ENCODE measurements at places on chromosomes 3 and 15.

DNA sequence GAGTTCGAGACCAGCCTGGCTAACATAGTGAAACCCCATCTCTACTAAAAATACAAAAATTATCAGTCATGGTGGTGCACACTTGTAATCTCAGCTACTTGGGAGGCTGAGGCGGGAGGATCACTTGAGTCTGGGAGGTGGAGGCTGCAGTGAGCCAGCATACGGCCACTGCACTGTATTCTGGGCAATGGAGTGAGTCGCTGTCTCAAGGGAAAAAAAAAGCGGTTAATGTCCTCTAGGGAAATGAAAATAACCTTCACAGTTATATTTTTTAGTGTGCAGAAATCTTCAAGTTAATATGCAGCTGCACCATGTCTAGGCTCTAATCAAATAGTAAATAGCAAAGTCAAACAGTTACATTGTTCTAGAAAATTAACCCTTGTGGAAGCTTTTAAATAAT lies 14.8 kb downstream of the CEP19 start:
- DNase-seq = no peak

DNA sequence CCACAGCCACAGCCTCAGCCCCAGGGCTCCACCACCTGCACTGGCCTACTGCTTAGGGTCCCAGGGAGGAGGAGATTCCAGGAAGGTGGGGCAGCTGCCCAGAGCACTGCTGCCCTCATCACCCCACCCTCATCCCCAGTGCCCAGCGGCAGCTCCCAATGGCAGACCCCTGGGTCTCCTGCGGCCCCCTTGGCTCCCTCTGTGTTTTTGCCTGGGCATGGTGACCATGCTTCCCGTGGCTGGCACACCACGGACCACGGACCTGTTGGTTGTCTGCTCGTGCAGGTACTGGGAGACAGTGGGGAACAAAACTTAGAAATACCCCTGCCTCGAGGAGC lies 2.7 kb downstream of the CHST13 start:
- DNase-seq = no peak

- no peak for DNase-seq
Observed at GRCh38 chr3:14803981-14804834, 14.6 kb upstream of the FGD5 start.

DNA sequence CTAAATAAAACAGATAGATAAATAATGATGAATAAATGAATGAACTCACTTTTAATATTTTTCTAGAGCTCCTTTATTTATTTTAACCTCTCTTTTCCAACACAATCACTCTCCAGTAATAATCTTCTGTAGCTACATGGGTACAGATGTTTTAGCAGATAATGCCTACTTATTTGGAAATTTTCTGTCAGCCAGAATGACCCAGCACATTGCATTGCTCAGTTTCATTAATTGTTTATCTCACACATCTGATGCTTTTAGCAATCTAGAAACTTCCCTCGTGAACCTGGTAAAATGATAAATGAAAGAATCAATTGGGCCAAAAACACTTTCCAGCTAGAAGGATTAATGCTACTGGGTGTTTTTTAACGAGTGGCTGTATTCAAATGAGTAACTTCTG lies 14.9 kb upstream of the MYH15 start:
- no peak for DNase-seq

DNA sequence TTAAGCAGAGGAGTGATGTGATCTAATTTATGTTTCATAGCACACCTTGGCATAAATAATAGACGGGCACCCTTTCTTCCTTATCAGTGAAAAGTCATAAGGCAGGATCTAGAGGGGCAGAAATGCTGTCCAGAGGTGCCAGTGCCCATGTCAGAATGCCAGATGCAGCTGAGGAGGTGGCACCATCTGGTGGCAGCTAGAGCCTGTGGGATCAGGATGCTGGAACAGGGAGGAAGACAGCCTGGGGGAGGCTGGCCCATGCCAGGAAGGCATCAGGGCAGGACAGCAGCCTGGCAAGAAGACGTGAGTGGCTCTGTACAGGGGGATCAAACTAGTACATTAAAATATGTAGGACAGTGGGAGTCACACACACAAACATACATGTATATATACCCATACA lies 16.5 kb downstream of the MYH15 start:
- no peak for DNase-seq

DNA sequence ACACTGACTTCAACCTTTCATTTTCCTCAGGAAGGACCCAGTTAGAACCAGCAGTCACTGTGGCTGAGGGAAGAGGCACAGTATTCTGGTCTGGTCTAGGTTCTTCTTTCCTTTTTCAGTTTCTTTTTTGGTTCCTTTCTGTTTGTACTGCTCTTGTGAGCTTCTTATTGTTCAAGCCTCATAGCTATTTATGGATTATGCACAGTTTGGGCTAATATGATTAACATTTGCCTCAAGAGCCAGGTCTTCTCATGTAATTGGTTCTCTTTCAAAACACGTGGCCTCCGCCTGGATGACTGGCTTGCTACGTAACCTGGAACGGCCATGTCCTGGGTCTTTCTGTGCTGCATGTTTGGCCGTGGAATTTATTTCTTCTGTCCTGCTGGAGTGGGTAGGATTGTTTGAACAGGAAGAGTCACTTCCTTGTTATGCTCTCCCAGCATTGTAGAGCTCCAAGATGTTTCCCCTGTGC lies 43.3 kb downstream of the RBMS3 start:
- DNase-seq = peak; percentile 44

DNA sequence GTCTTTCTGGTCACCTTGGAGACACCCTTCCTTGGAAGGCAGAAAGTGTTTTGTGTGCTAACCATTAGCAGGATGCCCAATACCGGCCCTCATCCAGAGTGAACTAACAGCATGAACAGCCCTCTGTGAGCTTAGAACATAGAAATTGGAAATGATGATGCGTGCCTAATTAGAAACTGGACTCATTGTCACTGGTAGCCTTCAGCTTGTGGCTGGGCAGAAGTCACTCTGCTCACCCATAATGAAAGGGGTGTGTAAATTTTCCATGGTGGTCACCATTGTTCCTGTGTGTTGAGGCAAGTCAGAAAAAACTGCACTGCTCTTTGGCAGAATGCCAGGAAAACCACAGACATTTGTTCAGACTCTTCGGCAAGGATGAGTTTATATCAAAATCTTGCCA lies 74.7 kb upstream of the CNTN4 start:
- no peak for DNase-seq

GRCh38 chr3:16987141-16987540 lies 102.4 kb downstream of the PLCL2 start:
- DNase-seq = no peak

- peak; percentile 32 for DNase-seq
Observed at GRCh38 chr15:89361451-89362202, 27.0 kb upstream of the POLG start.

- DNase-seq = no peak
Observed at GRCh38 chr15:48086576-48086975, 34.2 kb upstream of the SLC24A5 start.

- peak; percentile 26 for DNase-seq
Observed at GRCh38 chr15:96416934-96417759, 86.6 kb downstream of the NR2F2 start.

- DNase-seq = no peak
Observed at GRCh38 chr3:189188466-189188865, 16.7 kb downstream of the TPRG1 start.

- DNase-seq = no peak
Observed at GRCh38 chr3:143934791-143935190, 36.8 kb upstream of the DIPK2A start.

DNA sequence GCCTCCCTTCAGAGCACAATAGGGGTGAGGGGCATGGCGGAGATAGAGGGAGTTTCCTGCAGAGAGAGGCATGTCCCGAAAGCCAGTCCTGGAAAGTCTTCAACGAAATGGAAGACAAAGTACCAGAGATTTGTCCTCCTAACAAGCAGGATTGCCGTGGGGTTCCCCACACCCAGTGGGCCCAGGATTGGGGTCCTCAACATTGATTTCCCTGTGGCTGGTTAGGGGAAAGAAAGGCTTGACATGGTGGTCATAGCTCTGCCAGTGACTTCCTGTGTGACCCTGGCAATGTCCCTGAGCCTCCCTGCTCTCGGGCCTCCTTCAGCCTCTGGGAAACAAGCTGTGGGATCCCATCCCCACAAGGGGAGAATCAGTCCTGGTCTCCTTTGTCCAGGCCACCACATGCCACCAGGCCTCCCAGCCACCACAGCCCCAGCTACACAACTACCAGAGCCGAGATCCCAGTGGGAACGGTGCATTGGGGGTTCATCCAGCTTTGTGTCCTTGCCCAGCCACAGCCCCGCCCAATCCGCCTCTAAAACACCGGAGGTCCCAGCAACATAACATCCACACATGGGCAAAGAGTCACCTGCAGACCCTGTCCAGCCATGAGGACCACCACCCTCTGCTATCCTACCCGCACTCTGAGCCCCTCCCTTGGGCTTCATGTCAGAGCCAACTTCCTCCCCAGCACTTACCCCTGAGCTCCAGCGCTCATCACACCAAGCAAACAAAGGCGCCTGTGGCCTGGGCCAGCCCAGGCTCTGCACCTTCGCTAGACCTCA lies 63.0 kb downstream of the ADAMTS17 start:
- no peak for DNase-seq

DNA sequence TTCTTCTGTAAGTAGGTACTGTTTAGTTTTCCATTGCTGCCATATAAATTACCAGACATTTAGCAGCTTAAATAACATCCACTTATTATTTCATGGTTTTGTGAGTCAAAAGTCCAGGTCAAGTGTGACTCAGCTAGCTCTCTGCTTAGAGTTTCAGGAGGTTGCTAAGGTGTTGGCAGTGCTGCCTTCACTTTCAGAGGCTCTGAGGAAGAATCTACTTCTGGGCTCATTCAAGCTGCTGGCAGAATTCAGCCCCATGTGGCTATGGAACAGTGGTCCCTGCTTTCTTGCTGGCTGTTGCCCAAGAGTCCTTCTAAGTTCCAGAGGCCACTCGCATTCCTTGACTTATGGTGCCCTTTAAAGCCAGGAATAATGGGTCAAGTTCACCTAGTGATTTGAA lies 4.5 kb downstream of the CFAP44 start:
- no peak for DNase-seq

- no peak for DNase-seq
Observed at GRCh38 chr3:47015151-47015550, 35.7 kb downstream of the NBEAL2 start.

- DNase-seq = peak; percentile 21
Observed at GRCh38 chr3:171459137-171459941, 866 bp downstream of the TNIK start.

GRCh38 chr3:178255315-178255714 lies 280.9 kb upstream of the KCNMB2 start:
- DNase-seq = no peak

DNA sequence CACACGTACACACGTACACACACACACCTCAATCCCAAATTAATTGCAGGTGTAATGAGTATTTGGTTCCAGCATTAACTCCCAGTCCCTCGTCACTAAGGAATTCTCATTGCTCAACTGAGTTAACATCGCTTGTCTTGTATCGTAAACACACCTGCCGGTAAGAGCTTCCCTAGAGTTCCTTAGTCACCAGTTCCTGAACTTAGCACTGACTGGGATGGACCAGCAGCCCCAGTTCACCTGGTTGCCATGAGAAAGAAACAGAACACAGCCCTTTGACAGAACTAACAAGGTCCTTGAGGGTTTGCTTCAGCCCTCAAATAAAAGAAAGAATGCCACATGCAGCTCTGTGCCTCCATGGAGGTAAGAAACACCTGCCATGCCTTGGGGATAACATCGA lies 66.3 kb upstream of the SLCO3A1 start:
- no peak for DNase-seq

GRCh38 chr3:5194341-5194740 lies 6.8 kb downstream of the EDEM1 start:
- DNase-seq = no peak

DNA sequence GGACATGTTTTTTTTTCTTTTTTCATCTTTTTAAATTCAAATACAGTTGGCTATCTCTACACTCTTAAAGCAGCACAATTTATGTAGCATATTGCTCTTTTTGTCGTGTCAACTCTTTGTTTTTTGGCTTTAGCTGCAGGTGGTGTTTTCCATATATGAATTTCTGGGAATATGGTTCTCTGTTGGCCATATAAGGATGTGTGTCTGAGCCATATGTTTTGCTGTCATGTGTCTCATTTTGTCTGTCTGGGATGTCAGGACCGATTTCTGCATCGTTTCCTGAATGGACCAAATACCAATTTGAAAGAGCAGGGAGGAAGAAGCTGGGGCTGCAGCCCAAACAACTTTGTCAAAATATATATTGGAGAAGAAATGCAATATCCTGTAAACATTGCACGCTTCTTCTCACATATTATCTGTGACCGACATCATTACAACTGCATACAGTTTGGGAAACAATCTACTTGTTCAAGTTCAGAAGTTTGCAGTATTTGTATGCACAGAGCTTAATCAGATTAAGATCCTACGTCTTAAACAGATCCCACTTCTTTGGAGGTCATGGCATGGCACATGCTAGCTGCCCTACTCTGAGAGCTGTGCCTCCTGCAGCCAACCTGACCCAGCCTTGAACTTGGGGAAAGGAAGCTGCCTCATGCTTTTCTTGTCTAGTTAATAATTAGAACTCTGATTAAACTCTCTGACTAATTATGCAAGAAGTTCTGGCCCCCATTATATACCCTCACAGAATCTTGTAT lies 4.0 kb upstream of the SATB1 start:
- no peak for DNase-seq

DNA sequence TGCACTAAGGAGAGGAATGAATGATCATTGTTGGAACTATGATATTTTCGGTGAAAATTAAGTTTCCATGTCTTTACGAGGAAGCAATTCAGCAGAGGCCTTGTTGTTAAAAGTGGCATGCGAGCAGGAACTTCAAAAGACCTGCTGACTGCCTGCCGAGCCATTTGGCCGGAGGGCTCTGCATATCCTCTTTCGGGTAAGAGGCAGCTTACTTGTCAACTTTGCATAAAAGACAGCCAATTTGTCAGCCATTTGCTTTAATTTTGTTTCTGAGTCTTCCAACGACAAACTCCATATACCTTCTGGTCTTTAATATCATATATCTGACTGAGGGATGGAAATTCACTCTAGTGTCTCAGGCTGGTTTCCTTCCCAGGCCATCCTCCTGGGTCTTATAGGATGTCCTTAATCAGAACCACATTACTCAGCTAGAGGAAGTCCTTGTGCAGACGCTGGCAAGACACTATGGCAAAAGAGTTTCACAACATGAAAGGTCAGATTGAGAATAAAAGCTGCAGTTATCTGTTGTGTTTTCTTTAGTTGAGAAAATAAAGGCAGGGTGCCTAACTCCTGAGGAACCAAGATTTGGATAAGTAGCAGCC lies 128.7 kb upstream of the WNT5A start:
- no peak for DNase-seq

- no peak for DNase-seq
Observed at GRCh38 chr3:22608721-22609120, 594.4 kb upstream of the UBE2E2 start.
